Cardiac muscle cell (in vitro differentiated cells and primary cell): ENCODE measurements at places on chromosomes 16 and 17.

GRCh38 chr17:40062329-40063186 lies at the start of gene THRA:
TSS of gene THRA (plus strand) at chr17:40062965. CDS start at chr17:40074489, 11,524 bp downstream.
- no peaks in the 10 kb centered on the region for H3K27me3 ChIP-seq
- H3K27ac ChIP-seq, result peak within 1 kb of the TSS; percentile 84
- peak; percentile 85 for DNase-seq
- peak within 1 kb of the TSS; percentile 93 for H3K4me3 ChIP-seq

- H3K36me3 ChIP-seq, result peaks cover 2% of the 10 kb centered on the region
- DNase-seq, result peak; percentile 83
- no peak overlapping the region for H3K4me3 ChIP-seq
- H3K4me1 ChIP-seq, result no peaks in the 10 kb centered on the region
- H3K27me3 ChIP-seq, result no peaks in the 10 kb centered on the region
- no peak overlapping the region for H3K27ac ChIP-seq
Measured at GRCh38 chr16:16127469-16128116, 95.7 kb downstream of the ABCC6 start.

GRCh38 chr16:59249011-59249410 lies 514.9 kb upstream of the GOT2 start:
- DNase-seq, result no peak
- H3K4me3 ChIP-seq, result no peak overlapping the region
- no peak overlapping the region for H3K27ac ChIP-seq

- no peaks in the 10 kb centered on the region for H3K36me3 ChIP-seq
- peaks cover 4% of the 10 kb centered on the region for H3K27me3 ChIP-seq
- H3K4me3 ChIP-seq, result no peak overlapping the region
- H3K27ac ChIP-seq, result no peak overlapping the region
Measured at GRCh38 chr16:995783-996182, 14.2 kb downstream of the SOX8 start.

DNA sequence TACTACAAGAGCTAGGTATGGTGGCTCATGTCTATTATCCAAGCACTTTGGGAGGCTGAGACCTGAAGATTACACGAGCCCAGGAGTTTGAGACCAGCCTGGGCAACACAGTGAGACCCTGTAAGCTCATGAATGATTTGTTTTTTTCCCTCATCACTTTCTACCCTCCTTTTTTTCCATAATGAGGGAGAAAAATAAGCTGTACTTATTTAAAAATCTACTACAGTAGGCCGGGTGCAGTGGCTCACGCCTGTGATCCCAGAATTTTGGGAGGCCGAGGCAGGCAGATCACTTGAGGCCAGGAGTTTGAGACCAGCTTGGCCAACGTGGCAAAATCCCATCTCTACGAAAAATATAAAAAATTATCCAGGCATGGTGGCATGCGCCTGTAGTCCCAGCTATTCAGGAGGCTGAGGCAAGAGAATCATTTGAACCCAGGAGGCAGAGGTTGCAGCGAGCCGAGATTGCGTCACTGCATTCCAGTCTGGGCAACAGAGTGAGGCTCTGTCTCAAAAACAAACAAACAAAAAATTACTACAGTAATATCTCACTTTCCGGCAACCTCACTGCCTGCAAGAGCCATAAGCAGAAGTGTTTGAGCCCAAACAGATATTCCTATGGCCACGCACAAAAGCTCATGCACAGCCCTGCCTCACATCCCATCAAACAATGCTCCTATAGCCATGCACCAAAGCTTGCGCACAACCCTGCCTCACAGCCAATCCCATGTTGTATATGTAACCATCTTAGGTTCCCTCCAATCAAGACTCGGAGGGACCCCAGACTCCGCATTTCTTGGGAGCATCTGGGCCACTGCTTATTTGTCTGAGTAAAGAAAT lies 37.4 kb downstream of the TK2 start:
- H3K4me3 ChIP-seq, result no peak overlapping the region
- no peak for DNase-seq
- no peaks in the 10 kb centered on the region for H3K36me3 ChIP-seq
- no peak overlapping the region for H3K27ac ChIP-seq

- DNase-seq, result peak; percentile 77
- H3K4me1 ChIP-seq, result no peaks in the 10 kb centered on the region
- H3K4me3 ChIP-seq, result no peak overlapping the region
- H3K36me3 ChIP-seq, result no peaks in the 10 kb centered on the region
Measured at GRCh38 chr16:84692451-84693214, 7.2 kb upstream of the USP10 start.

- no peak overlapping the region for H3K4me3 ChIP-seq
- peaks cover 10% of the 10 kb centered on the region for H3K27me3 ChIP-seq
- DNase-seq, result no peak
- H3K27ac ChIP-seq, result no peak overlapping the region
Measured at GRCh38 chr17:56099649-56100048, 53.6 kb upstream of the ANKFN1 start.

DNA sequence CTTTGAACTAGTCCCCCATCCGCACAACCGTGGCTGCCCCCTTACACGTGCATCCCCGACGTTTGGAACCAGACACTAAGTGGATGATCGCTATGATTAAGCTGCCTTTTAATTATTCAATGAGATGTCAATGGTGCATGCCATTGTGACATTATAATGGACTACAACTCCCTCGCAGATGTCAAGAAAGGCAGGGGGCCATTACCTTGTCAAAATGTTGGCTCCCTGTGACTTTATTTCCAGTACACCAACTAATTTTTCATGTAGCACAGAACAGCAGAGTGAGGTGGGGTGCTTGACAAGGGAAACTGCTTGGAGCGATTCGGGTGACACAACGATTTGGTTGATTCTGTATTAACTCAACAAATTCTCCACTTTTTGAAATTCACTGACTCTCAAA lies 26.5 kb downstream of the ASIC2 start:
- no peak for DNase-seq
- H3K36me3 ChIP-seq, result no peaks in the 10 kb centered on the region
- H3K4me1 ChIP-seq, result no peaks in the 10 kb centered on the region
- no peak overlapping the region for H3K27ac ChIP-seq
- H3K27me3 ChIP-seq, result peaks cover 3% of the 10 kb centered on the region
- H3K4me3 ChIP-seq, result no peak overlapping the region

DNA sequence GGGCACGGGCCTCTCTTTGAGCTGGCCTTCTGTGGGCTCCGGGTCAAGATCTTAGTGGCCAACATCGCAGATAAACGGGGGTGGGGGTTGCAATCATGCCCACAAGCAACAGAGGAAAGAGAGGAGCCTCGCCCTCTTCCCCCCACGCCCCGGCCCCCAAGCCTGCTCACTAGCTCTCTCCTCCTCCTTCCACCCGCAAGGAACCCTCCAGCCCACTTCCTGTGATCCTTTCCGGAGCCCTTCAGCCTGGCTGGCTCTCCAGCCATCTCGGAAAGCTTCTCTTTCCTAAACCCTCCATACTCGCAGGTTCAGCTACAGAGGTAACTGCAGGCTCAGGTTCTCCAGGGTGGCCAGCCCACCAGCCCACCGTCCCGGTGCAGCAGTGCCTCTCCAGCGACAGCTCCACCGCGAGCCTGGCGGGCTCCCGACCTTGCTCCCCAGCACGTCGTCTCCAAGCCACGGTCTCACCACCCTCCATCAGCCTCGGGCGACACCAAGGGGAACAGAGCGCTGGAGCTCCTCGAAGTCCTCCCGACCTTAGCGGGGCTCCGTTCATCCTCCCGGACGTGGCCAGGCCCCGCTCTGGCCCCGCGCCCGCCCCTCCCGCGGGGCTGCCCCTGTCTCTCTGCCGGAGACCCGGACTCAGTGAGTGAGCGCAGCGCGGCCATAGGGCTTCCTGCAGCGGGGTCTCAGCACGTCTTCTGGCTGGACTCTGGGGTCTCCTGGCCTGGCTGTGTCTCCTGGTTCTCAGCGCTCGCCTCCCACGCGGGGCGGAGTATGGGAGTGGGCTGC lies 12.9 kb upstream of the ODF4 start:
- H3K36me3 ChIP-seq, result no peaks in the 10 kb centered on the region
- peak; percentile 39 for DNase-seq
- H3K4me1 ChIP-seq, result no peaks in the 10 kb centered on the region
- no peak overlapping the region for H3K27ac ChIP-seq
- H3K27me3 ChIP-seq, result no peaks in the 10 kb centered on the region
- H3K4me3 ChIP-seq, result peak overlapping the region; percentile 14

- no peak for DNase-seq
- H3K27ac ChIP-seq, result no peak overlapping the region
- H3K4me1 ChIP-seq, result peaks cover 17% of the 10 kb centered on the region
- peak overlapping the region; percentile 42 for H3K4me3 ChIP-seq
- H3K27me3 ChIP-seq, result peaks cover 31% of the 10 kb centered on the region
Measured at GRCh38 chr17:76536511-76537287, 810 bp downstream of the CYGB start.

GRCh38 chr17:2051933-2052559 lies 2.9 kb upstream of the HIC1 start:
- H3K36me3 ChIP-seq, result no peaks in the 10 kb centered on the region
- H3K4me1 ChIP-seq, result peaks cover 11% of the 10 kb centered on the region
- H3K4me3 ChIP-seq, result no peak overlapping the region
- no peak overlapping the region for H3K27ac ChIP-seq

DNA sequence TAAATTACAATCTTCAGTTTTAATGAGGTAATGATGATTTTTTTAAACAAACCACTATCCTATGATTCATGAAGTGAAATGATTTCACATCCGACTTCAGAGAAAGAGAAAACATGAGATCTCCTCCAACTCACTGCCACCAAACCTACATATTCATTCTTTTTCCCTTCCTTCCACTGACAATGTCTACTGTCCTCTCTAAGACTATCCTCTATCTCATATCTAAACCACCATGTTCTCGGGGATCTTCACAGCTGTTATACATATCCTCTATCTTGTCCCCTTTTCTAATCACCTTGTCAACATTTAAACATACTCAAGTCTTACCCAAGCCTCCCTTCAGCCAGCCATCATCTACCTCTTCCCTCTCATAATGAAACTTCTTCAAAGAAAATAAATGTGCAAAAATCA lies 53.5 kb downstream of the SMURF2 start:
- no peaks in the 10 kb centered on the region for H3K27me3 ChIP-seq
- H3K27ac ChIP-seq, result no peak overlapping the region
- H3K4me3 ChIP-seq, result no peak overlapping the region
- H3K36me3 ChIP-seq, result no peaks in the 10 kb centered on the region
- no peaks in the 10 kb centered on the region for H3K4me1 ChIP-seq

GRCh38 chr16:54679531-54679930 lies 251.1 kb upstream of the IRX5 start:
- H3K4me3 ChIP-seq, result no peak overlapping the region
- no peaks in the 10 kb centered on the region for H3K27me3 ChIP-seq
- DNase-seq, result no peak
- no peaks in the 10 kb centered on the region for H3K36me3 ChIP-seq
- no peaks in the 10 kb centered on the region for H3K4me1 ChIP-seq
- no peak overlapping the region for H3K27ac ChIP-seq

DNA sequence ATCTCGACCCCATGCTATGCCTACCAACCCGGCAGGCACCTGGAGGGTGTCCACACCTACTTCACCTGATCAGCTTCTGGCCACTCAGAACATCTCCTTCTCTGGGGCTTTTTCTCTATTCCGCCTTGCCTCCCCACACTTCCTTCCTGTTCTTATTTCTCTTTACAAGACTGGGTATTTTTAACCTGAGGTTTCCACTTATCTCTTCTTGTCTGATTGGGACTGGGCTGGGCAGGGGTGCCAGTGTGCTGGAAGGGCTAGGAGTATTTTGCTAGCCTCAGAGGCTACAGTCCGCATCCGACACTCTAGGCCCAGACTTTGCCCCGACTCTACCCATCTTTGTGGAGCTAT lies 26.2 kb upstream of the ZNF652 start:
- H3K27me3 ChIP-seq, result no peaks in the 10 kb centered on the region
- H3K4me3 ChIP-seq, result no peak overlapping the region
- no peak for DNase-seq
- H3K4me1 ChIP-seq, result no peaks in the 10 kb centered on the region

DNA sequence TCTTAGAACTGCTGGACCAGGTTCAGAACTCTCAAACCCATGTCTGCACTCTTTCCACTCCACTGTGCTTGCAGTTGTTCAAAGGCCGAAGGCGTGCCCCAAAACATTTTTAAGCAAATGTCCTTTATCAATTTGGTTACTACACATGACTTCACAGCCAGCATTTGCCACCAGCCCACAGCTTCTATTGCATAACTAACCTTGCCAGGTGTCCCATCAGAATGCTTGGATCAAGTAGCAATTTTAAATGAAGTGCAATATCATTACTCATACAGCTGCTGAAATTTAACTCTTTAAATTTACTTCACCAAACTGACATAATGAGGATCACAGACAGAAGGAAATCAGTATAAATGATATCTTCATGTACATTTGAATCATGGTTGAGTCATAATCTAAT lies 29.8 kb upstream of the HS3ST3A1 start:
- no peak for DNase-seq
- H3K36me3 ChIP-seq, result no peaks in the 10 kb centered on the region
- no peak overlapping the region for H3K4me3 ChIP-seq
- no peak overlapping the region for H3K27ac ChIP-seq
- H3K27me3 ChIP-seq, result no peaks in the 10 kb centered on the region

DNA sequence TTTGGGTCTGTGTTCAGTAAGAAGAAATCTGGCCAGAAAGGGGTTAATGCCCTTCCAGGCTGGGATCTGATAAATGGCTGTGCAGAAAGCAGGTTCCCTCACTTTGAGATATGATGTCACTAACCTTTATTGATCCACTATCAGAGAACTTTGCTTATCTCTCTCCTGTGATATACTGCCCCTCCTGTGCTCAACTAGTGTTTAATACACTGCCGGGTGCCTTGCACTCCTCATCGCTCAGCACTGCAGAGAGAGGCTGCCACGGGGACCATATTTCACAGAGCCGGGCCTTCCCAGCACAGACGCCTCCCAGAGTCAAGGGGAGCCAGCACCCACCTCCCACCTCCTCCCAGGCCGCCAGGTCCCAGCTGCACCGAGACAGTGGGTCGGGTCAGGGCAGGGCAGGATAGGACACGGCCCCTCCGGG lies 20.2 kb downstream of the ZFHX3 start:
- H3K36me3 ChIP-seq, result no peaks in the 10 kb centered on the region
- DNase-seq, result peak; percentile 21
- peak overlapping the region; percentile 50 for H3K27ac ChIP-seq
- H3K27me3 ChIP-seq, result no peaks in the 10 kb centered on the region
